ENCODE measurements at places on chromosomes 5 and 9. TPM values are rescaled to one million over a fixed set of nuclear protein-coding genes. Genes with fewer than 3 reads are reported as not detected.

RMI1 gene
- 18.6 TPM for total RNA-seq

JAKMIP2 gene
- 67.7 TPM for total RNA-seq

TMC1 gene
- 0.78 TPM for total RNA-seq

PCDHA13 gene
- total RNA-seq = 20.9 TPM

SNCB gene
- total RNA-seq = 12.6 TPM

MUSK gene
- 0.16 TPM for total RNA-seq

IGFBPL1 gene
- total RNA-seq = 67.1 TPM

GADD45G gene
- total RNA-seq = 5.6 TPM

MED7 gene
- 36.3 TPM for total RNA-seq

IL5 gene
- not detected for total RNA-seq

LIFR gene
- total RNA-seq = 83.4 TPM

ANKRD20A1 gene
- 7.6 TPM for total RNA-seq

FGFR4 gene
- total RNA-seq = 1.6 TPM

CORO2A gene
- 5.1 TPM for total RNA-seq

SLC6A3 gene
- not detected for total RNA-seq

ANKRD18A gene
- 6.9 TPM for total RNA-seq

TRIM52 gene
- 10.8 TPM for total RNA-seq

SLC36A3 gene
- total RNA-seq = not detected

ARL14EPL gene
- total RNA-seq = not detected

PCDHGB1 gene
- 7.8 TPM for total RNA-seq

PCDHGB4 gene
- total RNA-seq = 12.9 TPM

RLN1 gene
- total RNA-seq = 0.62 TPM

ECM2 gene
- 5.6 TPM for total RNA-seq

TSSK1B gene
- total RNA-seq = 0.16 TPM

FGD3 gene
- 14.2 TPM for total RNA-seq

SOX30 gene
- not detected for total RNA-seq

Measured in occipital lobe (tissue), 3 donors.